Suprapubic skin (tissue), 4 donors: ENCODE measurements at places on chromosomes 4 and X. TPM values are rescaled to one million over a fixed set of nuclear protein-coding genes. Genes with fewer than 3 reads are reported as not detected.

VAMP7 gene
- 20.3 TPM for total RNA-seq

VBP1 gene
- 23.8 TPM for total RNA-seq

CT45A5 gene
- total RNA-seq: not detected

USP51 gene
- 0.42 TPM for total RNA-seq

GLUD2 gene
- 2.7 TPM for total RNA-seq

SH3D19 gene
- total RNA-seq: 54.4 TPM

AKAP14 gene
- total RNA-seq: not detected

SLC16A2 gene
- total RNA-seq: 6.0 TPM

BRS3 gene
- total RNA-seq: not detected

GUCY1B1 gene
- 5.6 TPM for total RNA-seq

PCDH18 gene
- 11.5 TPM for total RNA-seq

SHROOM2 gene
- 11.0 TPM for total RNA-seq

CCKAR gene
- not detected for total RNA-seq

SSX2 gene
- total RNA-seq: not detected

MAGEC1 gene
- not detected for total RNA-seq

LANCL3 gene
- total RNA-seq: 3.2 TPM
